Cortex of kidney (tissue), 1 donor: ENCODE measurements at places on chromosomes 12 and 14.

DNA sequence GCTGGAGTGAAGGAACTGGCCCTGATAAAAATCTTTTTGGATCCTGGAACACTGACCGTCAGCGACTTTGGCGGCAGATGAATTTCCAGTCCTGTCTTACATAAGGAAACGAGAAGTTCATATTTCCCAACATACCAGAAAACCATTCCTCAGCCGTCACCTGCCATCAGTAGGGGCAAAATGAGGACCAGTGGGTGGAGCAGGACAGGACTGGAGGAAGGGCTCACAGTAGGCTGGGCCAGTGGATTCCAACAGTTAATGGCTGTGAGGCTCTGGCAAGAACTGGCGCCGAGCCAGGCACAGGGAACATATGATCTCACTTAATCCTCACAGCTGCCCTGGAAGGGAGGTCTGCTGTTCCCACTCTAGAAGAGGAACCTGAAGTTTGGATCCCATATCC, 67.2 kb upstream of the FAM181A start:
- DNase-seq, result no peak

DNA sequence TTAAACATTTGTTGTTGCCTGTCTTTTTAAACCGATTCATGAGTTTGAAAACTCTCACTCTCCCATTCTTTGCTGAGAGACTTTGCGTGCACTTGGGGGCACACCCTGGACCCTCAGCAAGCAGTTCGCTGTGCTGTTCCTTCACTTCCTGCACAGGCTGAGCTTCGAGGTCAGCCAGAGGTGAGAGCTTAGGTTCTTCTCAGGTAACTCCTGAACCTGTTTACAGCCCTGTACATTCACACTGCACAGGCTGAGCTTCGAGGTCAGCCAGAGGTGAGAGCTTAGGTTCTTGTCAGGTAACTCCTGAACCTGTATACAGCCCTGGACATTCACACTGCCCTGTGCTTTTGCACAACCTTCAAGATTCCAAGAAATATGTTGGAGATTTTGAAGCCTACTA, 9.8 kb upstream of the CLECL1 start:
- DNase-seq, result no peak

GRCh38 chr12:127280393-127281275, 986.3 kb upstream of the TMEM132C start:
- DNase-seq, result no peak

GRCh38 chr12:52971679-52972329, 22.9 kb downstream of the KRT18 start:
- no peak for DNase-seq

DNA sequence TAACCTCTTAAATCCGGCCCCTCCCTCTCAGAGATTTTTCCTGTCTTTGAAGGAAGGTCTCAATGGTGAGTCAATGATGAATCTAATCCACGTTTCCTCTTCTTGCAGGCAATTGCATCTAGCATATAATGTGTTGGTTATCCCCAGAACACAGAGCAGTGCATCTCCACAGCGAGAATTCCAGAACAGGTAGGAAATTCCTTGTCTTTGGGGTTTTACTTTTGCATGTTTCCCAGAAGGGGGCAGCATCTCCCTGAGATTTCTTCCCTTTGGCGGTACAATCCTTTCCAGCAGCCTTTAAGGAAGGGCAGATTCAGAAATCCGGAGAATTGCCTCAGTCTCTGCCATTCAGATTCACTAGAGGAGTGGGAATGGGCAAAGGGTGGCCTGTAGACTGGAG, 128.0 kb downstream of the KCNA5 start:
- no peak for DNase-seq

- DNase-seq, result no peak
Measured at GRCh38 chr12:47946413-47947323, 16.7 kb upstream of the TMEM106C start.

GRCh38 chr12:127381043-127381668, 885.8 kb upstream of the TMEM132C start:
- no peak for DNase-seq

DNA sequence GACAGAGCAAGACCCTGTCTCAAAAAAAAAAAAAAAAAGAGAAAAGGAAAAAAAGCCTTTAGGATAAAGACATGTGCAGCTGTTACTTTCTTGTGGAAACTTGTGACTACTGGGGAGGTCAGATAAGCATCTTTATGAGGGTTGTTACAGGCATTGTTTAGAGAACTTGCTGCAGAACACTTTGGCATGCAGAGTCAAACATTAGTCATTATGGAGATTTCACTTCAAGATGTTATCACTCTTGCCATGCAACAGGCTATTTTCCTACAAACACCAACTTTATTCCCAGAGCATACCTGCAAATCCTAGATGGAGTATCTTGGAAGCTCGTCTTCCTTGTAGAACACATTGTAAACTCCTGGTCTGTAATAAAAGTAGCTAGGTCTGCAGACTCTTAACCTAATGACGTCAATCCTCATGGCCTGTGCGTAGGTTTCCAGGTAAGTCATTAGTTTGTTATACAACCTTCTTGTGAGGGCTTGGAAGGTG, 36.3 kb upstream of the WDR89 start:
- DNase-seq, result no peak

- no peak for DNase-seq
Measured at GRCh38 chr14:97582022-97582421, 784.8 kb downstream of the VRK1 start.

DNA sequence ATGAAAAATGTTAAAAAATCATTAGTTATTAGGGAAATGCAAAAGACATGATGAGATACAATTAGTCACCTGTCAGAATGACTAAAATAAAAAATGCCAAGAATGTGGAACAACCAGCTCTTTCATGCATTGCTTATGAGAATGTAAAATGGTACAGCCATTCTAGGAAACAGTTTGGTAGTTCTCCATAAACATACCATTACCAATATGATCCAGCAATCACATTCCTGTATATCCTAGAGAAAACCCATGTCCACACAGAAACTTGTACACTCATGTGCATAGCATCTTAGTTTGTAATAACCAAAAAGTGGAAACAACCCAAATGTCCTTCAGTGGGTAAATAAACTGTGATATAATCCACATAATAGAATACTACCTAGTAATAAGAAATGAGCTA, 245.7 kb downstream of the FUT8 start:
- DNase-seq, result no peak

DNA sequence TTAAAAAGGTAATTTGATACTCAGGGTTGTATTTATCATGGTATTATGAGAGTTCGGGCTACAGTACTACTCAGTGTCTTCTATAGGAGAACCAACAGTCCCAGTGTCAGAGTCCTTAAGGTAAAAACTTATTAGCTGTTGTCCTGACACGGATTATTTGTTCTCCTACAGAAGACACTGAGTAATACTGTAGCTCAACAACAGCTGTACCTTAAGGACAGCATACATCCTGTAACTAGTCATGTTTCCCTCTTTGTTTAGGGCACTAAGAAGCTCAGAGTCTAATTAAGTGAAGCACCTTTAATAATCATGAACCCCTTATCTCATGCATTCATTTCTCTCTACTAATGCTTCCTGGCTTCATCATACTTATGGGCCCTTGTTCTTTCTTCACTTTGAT, 33.9 kb downstream of the ARF6 start:
- DNase-seq, result no peak

DNA sequence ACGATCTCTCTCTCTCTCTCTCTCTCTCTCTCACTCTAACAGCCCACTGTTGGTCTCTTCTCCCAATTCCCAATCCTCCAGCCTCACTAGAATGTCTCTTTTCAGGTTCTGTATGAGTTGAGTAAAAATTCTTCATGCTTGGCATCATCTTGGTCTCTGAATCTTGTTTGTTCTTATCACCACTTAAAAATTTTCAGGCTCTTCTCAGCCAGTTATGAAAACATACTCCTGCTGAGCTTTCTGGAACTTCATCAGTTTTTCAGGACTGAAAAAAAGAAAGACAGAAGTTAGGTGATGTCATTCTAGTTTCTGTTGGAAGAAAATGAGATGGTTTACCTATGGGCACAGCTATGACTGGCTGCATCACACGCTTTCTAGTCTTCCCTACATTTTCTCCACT, 11.5 kb upstream of the IL22 start:
- no peak for DNase-seq

DNA sequence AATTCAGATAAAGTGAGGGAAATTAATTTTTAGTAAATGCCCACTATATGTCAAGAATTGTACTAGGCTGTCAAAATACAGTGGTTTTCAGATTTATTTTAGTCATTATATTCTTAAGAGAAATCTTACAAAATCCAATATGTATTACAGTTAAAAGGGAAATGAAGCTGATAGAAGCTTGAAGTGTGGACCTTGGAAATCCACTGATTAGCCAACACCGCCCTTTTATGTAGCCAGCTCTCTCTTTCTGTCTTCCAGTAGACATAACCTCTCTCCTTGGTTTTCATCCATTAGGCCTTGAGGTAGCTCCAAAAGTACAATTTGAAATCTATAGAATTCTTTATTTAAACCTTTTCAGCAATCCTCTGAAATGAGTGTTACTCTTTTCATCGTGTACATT, 63.2 kb downstream of the USP15 start:
- no peak for DNase-seq

- DNase-seq, result no peak
Measured at GRCh38 chr12:107875786-107876185, 101.3 kb downstream of the ASCL4 start.

DNA sequence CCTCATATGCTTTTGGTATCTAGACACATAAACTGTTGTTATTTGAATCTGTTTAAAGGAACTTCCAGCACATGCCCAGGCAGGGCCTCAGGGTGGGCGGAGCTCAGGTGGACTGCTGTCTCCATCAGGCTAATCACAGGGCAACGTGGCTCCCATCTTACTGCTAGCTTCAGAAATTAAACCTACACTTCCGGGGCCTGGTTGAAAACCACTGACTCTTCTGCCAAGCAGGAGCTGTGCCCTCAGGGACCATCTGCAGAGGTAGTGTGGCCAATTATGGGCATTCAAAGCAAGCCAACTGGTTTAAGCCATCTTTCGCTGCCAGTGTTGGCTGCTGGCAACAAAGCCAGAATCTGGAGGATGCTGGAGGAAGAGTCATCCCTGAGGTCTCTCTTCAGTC, 97.5 kb downstream of the TMX1 start:
- DNase-seq, result no peak

GRCh38 chr14:98293576-98293975, 978.4 kb downstream of the BCL11B start:
- DNase-seq, result no peak

GRCh38 chr14:69059658-69060623, 80.8 kb upstream of the ACTN1 start:
- no peak for DNase-seq

DNA sequence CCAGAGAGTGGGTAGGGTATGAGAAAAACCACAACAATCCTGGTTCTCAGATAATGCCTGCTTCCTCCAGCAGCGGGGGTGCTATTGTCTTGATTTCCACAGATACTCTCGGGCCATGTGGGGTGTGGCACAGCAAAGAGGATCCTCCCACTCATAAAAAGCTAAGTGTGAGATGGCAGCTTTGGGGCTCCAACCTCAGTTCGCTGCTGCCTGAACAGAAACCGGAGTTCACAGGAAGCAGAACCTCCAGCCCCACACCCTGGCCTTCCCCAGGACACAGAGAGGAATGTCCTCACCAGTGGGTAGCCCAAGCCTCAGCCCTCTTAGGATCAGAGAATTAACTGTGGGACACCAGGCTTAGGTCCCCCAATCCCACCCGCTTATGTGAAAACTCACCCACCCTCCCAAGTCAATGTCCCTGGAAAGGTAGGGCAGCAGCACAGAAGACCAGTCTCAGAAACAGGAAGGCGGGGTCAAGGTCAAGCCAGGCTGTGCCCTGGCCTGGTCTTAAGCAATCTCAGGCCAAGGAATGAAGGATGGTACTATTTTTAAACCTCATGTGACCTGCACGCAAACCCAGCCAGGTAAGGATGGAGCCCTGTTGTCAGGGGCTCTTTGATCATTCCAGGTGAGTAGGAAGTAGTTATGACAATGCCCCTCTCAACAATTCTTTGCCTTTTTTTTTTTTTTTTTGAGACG, 9.0 kb downstream of the KCTD10 start:
- no peak for DNase-seq

DNA sequence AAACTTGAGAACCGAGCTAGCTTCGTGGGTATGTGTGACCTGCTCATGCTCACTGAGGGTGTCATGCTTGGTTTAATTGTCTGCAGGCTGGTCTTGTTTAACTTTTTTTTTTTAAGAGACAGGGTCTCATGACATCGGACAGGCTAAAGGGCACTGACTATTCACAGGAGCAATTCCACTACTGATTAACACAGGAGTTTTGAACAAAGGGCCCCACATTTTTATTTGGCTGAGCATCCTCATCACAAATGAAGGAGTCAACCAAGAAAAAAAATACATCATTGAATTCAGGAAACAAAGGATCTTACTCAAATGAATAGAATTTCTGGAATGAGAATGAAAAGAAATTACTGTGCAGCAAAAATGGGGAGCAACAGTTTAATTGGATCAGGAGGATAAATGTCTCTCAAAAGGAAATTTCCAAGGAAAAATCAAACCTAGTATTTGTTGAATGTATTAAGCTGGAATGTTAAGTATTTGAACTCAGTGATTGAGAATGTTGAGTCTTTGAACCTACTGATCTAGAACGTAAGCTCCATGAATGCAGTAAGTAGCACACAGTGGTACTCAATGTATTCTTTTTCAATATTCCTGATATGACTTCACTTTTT, 20.8 kb upstream of the PYROXD1 start:
- DNase-seq, result no peak

GRCh38 chr12:120590741-120591407, 9.7 kb upstream of the POP5 start:
- DNase-seq, result no peak

GRCh38 chr12:31260840-31261239, 65.1 kb downstream of the SINHCAF start:
- DNase-seq, result no peak

- no peak for DNase-seq
Measured at GRCh38 chr12:6824901-6825381, 3.3 kb upstream of the P3H3 start.

GRCh38 chr12:131536337-131536736, 174.6 kb upstream of the SFSWAP start:
- no peak for DNase-seq

- no peak for DNase-seq
Measured at GRCh38 chr12:64621257-64621942, 11.1 kb downstream of the RASSF3 start.

- no peak for DNase-seq
Measured at GRCh38 chr14:23695664-23695999, 59.5 kb downstream of the DHRS2 start.

DNA sequence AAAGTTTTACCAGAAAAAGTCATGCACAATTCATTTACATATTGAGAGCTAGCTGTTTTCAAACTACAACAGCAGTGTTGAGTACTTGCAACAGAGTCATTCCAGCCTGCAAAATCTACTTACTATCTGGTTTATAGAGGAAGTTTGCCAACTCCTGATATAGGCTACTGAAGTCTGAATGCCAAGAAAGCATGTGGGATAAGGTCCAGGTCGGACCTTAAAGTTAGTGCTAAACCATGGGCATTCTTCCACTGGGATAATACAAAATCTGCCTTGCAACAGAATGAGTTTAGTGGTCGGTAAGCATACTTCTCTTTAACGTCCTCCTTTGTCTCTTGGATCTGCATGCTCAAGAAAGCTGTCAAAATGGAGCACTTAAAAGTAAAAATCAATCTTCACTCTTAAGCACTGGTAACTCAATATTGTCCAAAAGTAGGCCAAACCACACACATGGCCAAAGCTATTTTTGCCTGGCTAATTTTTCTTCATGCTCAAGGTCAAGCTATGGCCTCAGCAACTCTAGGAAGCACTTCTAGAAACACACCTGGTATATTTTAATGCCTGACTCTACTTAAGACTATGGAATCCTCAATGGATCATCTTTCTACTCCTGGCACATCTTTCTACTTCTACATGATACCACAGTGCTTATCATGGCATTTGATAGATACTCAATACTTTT, 364.9 kb upstream of the KITLG start:
- DNase-seq, result no peak

GRCh38 chr12:574475-575128, 88.6 kb downstream of the NINJ2 start:
- no peak for DNase-seq
